ENCODE measurements at places on chromosomes 3 and 15.

DNA sequence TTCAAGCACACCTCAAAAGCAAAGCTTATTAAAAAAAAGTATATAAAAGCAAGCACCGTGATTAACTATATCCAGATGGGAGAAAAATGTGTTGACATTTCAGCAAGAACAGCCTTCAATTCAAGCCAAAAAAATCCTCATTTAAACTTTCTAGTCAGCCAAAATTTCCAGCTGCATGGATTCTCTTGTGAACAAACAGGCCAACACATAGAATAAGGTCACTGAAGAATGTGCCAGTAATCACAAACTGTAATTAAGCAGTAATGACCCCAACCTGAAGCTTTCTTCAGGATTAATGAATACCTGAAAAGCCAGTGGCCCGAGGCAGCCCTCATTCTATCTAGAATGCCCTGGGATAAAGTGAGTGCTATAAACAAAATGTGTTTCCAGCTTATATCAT, 130.7 kb upstream of the KCNMB2 start:
- DNase-seq = peak; percentile 84

DNA sequence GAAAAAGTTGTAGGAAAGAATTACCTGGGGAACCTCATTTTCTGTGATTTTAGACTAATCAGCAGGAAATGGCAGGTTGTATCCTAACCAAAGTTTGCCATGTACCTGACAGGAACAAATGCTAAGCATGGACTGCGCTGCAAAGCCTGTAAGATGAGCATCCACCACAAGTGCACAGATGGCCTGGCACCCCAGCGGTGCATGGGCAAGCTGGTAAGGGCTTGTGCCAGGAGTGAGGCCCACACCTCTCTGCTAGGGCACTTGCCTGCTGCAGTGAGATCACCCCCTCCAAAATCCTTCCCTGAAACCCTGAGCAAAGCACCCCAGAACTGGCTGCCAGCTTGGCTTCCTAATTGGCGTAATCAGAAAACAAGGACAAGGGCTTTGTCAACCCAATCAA, 102.6 kb downstream of the STAC start:
- DNase-seq = no peak

- peak; percentile 38 for DNase-seq
Observed at GRCh38 chr15:51186891-51187290, 92.2 kb upstream of the TNFAIP8L3 start.

DNA sequence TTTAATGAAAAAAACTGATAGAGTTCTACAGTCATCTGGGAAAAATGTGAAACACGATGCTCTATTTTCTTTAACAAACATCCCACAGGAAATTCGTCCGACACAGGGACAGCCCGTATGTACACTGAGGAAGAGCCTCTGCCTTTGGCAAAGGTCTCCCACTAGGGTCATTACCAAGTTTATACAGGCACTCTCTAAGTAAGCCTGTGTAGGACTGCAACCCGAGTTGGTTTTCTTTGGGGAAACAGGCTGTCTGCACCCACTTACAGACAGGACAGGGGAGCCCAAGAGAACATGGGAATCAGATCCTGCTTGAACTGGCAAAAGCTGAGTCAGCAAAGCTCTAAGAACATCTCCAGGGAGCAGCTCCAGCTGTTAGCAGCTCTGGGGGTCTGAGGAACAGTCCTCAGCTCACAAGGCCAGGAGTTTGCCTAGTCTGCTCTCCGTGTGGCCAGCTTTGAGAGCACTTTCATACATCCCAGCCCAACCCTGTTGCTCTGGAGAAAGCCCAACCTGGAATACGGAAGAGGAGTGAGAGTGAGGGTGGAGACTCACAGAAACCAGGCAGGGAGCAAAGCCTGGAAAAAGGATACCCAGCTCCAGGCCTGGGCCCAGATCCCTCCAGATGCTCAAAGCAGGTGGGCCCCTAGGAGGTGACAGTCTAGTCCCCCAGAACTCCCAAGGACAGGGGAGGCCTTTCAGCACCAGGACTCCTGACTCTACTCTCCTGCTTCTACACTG, 1.9 kb downstream of the TBC1D2B start:
- DNase-seq = no peak

- no peak for DNase-seq
Observed at GRCh38 chr3:159895430-159895829, 93.2 kb upstream of the IL12A start.

DNA sequence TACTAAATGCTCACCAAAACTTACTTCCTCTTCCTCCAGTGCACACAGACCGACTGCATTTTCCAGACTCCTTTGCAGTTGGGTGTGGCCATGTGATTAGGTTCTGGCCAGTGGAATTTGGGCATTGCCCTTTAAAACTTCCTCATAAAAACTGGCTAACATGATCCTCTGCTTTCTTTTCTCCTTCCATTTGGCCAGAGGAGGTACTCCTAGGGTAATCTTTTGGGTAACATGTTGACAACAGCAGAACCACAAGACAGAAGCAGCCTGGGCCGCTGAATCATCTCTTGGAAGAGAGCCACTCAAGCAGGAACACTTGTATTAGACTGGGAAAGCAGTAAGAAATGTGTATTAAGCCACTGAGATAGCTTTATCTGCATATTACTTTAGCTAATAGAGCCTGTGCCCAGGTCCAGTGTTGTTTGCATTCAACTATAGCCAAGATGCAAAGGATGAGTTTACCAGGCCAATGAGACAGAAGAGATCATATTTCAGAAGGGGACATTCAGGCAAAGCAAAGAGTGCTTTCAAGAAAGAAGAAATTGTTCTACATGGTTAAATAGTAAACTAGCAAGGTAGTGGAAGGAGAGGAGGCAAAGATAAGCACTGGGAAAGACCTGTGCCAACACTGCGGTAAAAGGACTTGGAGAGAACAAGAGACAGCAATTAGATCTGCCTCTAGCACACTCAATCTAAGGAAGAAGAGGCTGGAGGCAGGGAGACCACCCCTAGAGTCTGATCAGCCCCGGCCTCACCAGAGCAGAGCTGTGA, 79.8 kb downstream of the PLCH1 start:
- no peak for DNase-seq

GRCh38 chr15:64151727-64152506, at the start of gene SNX22:
Gene SNX22, plus strand, starts transcription at chr15:64151731. Its CDS starts 45 bp downstream, at chr15:64151776.
- DNase-seq = peak; percentile 61

DNA sequence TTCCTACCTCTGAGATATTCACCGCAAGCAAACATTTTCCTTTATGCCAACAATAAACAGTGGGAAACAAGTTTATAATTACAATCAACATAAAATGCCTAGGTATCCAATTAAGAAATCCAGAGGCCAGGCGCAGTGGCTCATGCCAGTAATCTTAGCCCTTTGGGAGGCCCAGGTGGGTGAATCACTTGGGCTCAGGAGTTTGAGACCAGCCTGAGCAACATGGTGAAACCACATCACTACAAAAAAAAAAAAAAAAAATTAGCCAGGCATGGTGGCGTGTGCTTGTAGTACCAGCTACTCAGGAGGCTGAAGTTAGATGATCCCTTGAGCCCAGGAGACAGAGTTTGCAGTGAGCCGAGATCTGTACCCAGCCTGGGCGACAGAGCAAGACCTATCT, 17.3 kb downstream of the TBC1D2B start:
- no peak for DNase-seq

DNA sequence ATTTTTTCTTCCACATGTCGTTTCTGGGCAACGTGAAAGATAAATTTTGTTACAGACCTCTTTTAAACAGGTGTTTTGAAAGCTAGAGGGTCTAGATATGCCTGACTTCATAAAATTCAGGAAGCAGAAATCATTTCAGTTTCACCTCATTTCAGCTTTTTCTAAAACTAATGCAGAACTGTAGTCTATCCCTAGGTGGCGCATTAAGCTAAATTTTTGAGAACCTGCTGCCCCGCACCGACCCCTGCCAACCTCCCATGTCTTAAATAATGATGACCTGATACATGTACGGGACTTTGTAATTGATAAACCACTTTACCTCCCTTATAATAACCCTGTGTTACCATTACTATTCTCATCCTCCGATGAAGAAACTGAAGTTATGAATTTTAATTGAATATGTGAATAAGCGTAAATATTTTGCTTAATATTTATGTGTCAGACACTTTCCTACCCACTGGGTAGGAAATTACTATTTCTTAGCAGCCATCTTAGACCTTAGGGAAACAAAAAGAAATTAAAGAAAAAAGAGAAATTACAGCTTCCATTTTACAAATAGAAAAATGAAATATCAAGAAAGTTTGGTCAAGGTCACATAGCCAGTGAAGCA, 78.7 kb upstream of the GCNT3 start:
- DNase-seq = peak; percentile 52

- no peak for DNase-seq
Observed at GRCh38 chr3:177710506-177710905, 513.2 kb upstream of the TBL1XR1 start.

GRCh38 chr3:191301017-191301416, 28.2 kb upstream of the CCDC50 start:
- DNase-seq = no peak

DNA sequence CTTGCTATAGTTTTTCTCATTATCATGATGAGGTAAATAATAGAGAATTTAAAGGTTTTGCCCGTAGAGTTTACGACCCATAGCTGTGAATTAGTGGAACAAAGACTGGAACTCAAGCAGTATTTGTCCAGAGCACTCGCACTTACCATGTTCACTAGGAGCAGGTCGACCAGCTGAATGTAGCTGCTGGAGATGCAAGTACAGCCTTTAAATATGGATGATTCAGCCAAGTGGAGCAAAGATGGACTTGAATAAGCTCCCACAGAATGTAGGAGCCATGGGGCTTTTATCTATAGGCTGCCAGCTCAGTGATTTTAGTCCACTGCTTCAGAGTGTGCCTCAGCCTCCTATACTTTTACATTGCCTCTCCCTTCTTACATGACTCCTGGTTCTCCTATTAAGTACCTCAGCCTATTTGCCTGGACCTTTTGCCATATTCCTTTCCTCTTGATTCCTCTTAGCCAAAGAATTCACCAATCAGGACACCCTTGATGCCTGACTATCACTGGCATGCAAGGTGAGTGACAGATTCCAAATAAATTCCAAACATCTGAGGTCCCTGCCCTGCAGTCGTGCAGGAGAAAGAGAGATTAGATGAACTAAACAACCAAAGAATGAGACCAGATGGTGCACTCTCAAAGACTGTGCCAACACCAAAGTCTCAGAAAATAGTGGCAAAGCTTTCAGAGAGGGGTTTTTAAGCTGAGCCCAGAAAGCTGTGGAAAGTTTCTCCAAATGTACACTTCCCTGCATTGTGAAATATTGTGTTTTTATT, 3.9 kb downstream of the MKRN3 start:
- DNase-seq = peak; percentile 61

GRCh38 chr3:49903451-49904424, at the start of gene MST1R:
Gene MST1R, minus strand, starts transcription at chr3:49903873. Its CDS starts 264 bp downstream, at chr3:49903609.
- no peak for DNase-seq

- DNase-seq = no peak
Observed at GRCh38 chr3:191391861-191392808, 61.8 kb upstream of the UTS2B start.

GRCh38 chr3:190325923-190326322, 3.7 kb upstream of the CLDN1 start:
- no peak for DNase-seq

DNA sequence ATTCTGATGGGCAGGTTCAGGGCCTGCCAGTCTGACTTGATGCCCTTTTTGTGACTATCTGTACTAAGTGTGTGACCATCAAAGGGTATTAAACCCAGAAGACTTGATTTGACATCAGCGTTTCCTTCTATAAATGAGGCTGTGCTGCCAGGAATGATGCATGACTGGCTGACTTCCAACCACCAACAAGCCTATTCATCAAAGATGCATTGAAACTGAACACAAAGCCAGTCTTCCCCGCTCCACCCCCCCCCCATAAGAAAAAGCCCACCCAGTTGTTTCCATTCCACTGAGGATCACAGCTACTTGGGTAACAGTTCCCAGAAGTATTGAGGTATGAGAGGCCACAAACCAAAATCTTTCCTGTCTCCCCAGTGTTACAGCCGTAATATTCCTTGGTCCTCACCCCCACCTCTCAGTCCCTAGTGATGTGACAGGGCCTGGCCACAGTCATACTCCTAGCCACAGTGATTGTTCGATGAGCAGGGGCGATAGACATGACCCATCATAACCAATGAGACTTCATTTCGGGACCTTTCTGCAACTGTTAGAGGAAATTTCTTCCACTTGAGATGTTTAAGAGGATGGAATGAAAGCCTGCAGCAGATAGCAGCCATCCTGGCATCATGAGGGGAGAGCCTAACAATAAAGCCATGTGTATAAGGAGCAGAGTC, 22.6 kb downstream of the SH3BP5 start:
- DNase-seq = peak; percentile 72

DNA sequence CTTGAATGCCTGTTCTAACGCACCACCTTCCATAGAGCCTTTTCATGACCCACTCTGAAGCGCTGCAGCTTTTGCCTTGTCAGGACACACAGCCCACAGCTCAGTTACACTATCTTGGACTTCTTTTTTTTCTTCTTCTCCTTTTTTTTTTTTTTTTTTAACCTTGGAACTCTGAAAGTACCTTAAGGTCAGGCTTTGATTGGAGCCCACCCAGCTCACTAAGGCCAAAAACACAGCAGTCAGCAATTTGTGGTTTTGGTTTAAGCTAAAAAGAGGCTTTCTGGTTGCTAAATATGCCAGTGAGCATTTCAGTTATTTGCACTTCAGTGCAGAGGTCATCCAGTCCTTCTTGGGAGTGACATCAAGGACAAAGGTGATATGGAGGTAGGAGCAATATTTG, 1.7 kb downstream of the SLC25A20 start:
- no peak for DNase-seq

- peak; percentile 17 for DNase-seq
Observed at GRCh38 chr3:149224736-149225594, 3.3 kb upstream of the CP start.

DNA sequence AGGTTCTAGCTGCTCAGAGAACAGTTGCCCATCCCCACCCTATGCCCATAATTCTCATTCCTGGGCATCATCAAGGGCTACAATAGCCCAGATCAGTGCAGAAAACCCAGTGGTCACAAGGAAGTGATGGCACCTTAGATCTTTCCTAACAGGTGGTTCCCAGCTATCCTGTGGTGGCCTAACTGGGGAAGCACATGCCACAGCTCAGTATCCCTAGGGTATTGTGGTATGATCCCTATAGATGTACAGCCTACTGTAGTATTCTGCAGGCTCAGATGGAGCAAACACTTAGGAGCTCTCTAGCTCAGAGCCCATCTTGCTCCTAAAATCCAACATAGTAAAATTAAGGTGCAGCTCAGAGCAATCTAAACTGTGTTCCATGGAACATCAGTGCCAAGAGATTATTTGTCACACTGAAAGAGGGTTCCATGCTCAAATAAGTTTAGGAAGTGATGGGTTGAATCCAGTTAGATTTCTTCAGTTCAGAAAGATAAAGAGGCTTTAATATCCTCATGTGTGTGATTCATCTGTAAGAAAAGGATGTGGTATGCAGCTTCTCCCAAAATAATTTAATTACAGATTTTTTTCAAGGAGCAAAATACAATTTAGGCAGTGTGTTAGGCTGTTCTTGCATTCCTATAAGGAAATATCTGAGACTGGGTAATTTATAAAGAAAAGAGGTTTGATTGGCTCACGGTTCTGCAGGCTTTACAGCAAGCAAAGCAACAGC, 4.4 kb downstream of the A4GNT start:
- DNase-seq = no peak

DNA sequence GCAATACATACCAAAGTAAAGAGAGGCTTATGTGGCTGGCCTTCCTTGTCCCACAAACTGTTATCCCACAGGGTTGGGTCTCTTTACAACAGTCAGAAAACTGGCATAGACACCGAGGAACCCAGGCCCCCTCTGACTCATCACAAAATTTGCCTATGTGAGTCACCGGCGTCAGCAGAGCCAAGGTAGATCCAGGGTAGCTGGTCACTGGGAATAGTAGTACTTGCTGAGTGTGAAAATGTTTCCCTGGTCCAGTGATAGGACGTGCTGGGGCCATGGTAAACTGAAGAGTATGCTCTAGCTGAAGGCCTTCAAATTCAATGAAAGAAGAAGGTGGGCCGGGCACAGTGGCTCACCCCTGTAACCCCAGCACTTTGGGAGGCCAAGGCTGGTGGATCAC, 27.1 kb upstream of the SKIL start:
- DNase-seq = no peak
